ENCODE measurements at places on chromosomes 7 and 10.

- no peak for DNase-seq
Observed at GRCh38 chr7:143120691-143121405, 11.0 kb upstream of the PIP start.

- no peak for DNase-seq
Observed at GRCh38 chr10:132104062-132104461, 38.3 kb downstream of the JAKMIP3 start.

DNA sequence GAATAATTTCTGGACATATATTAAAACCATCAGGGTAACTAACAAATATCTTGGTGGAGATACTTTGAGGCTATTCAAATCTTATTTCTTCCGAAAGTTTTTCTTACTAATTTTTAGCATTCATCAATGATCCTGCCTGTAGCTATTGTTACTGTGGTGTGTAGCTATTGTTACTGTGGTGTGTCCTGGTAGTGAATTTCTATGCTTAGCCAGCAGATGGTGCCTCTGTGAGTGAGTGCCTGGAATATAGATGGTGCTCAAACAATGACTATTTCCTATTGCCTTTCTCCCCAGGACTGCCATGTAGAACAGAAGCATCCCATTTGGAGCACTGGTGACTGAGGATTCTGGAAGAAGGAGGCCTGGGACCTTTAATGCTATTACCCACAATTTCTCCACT lies 245.7 kb downstream of the CCSER2 start:
- peak; percentile 6 for DNase-seq

DNA sequence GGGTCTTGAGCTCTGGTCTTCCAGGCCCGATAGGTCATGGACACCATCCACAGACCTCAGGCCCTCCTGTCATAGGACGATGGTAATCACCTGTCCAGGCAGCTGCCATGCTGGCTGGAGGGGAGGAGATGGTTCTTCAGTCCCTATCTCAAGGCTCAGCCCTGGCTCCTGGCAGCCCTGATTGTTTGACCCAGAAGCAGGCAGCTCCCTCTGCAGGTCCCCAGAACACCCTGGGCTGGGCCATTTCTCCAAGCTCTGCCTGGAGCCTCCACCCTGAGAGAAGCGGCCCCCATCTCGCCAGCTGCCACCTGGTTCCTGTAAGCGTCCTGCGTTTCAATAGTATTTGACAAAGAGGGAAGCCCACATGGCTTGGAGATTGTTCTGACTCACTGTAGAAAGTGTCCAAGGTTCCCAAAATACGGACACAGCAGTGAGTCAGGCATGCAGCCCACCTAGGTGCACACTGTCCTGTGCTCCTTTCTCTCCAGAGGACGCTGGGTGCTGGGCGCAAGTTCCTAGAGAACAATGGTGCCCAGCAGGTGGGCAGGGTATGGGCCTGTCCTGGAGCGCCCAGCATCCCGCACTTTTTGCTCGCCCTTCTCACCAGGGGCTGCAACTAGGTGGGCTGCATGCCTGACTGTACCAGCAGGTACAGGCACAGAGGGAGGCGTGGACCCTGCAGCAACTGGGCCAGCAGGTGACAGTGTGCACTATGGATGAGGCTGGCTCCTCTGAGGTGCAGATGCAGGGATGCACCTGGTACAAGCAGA lies 72.4 kb upstream of the EBF3 start:
- DNase-seq = no peak

DNA sequence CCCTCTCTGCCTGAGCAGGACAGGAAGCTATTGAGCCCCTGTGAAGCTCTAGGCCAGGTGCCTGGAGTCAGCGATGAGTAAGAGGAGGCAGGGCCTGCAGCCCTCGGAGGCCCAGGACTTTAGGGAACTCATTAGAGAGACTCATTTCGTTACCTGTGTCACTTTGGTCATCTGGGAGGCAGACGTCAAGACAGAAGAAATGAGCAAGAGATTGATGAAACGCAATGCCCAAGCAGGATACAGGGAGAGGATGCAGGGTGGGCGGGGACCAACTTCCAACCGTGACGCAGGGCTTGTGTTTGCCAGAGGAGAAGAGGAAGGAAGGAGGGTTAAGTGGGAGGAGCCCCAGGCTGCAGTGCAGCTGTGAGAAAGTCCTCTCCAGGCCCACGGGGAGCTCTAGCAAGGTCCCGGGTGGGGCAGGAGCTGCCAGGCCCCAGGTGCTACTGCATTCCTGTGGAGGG lies 26.4 kb upstream of the GNA12 start:
- DNase-seq = peak; percentile 69

GRCh38 chr7:79789584-79790345 lies 336.3 kb upstream of the MAGI2 start:
- no peak for DNase-seq

DNA sequence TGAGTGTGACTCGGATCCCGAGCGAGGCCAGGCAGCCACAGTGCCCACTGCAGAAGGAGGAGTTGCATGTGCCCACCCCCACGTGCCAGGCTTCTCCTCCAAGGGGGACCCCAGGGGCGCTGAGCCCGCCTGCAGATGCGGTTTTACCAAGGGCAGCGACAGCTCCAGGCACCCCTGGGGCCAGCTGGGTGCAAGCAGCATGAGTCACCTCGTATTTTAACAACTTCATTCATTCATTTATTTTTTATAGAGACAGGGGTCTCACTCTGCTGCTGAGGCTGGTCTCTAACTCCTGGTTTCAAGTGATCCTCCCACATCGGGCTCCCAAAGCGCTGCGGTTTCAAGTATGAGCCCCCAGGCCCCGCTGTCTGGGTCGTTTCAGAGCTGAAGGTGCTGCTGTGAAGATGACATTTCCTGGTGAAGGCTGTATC lies 1.3 kb upstream of the FOXL3 start:
- DNase-seq = no peak

GRCh38 chr7:105971845-105972244 lies 8.8 kb downstream of the CDHR3 start:
- no peak for DNase-seq

DNA sequence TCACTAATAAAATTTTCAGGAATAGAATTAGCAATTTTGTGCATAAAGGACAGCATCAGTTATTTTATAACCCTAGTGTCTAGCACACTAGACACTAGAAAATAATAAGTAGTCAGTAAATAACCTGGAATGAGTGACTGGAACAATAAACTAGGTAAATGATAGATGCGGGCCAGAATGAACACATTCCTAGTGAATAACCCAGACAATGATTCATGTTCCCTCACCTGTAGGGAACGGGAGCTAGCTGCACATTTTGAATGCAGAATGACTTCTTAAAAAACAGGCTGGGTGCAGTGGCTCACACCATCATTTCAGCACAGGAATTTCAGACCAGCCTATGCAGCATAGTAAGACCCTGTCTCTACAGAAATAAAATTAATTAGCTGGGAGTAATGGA lies 3.2 kb upstream of the ATOH7 start:
- no peak for DNase-seq

- DNase-seq = no peak
Observed at GRCh38 chr7:159148430-159149395, 4.0 kb upstream of the VIPR2 start.

- no peak for DNase-seq
Observed at GRCh38 chr10:99927721-99928280, 81.9 kb downstream of the DNMBP start.

DNA sequence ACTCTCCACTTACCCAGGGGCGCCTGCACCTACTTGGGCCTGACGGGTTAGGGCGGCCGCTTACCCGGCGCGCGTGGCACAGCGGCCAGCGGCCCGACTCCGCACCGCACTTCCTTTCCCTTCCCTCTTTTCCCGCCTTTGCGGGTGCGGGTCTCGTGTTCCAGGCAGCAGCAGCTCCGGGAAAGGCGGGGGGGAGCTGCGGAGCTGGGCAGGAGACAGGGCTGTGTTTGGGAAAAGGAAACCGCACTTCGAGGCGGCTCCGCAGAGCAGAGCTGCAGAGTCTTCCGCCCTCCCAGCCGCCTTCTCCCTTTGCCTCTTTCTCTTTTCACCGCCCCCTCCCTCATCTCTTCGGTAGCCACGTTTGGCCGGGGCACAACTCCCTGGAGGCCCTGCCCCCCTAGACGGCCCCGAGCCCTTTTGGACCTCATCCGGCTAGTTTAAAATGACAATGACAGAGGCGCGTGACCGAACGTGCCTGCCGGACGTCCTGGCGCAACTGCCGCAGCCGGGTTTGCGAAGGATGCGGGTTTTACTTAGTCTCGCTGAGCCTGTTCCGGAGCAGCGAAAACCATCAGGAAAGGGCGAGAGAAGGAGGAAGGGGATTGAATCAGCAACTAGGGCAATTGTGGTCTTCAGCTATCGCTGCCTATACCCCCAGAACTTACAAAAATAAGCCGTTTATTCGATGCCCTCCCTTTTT lies 7.9 kb upstream of the PAX2 start:
- DNase-seq = no peak

DNA sequence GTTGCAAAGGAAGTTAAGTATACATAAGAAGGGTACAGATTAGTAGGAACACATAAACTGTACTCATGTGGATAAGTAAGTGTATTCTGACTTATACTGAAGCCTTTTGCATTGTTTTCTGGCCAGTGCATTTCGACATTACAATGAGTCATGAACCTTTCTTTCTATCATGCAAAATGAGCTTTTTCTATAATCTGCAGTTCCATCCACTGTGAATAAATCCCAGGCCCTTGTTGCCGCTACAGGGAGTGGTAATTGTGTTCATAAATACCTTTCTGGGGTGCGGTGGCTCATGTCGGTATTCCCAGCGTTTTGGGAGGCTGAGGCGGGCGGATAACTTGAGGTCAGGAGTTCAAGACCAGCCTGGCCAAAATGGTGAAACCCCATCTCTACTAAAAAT lies 858.3 kb downstream of the GRM8 start:
- peak; percentile 22 for DNase-seq

DNA sequence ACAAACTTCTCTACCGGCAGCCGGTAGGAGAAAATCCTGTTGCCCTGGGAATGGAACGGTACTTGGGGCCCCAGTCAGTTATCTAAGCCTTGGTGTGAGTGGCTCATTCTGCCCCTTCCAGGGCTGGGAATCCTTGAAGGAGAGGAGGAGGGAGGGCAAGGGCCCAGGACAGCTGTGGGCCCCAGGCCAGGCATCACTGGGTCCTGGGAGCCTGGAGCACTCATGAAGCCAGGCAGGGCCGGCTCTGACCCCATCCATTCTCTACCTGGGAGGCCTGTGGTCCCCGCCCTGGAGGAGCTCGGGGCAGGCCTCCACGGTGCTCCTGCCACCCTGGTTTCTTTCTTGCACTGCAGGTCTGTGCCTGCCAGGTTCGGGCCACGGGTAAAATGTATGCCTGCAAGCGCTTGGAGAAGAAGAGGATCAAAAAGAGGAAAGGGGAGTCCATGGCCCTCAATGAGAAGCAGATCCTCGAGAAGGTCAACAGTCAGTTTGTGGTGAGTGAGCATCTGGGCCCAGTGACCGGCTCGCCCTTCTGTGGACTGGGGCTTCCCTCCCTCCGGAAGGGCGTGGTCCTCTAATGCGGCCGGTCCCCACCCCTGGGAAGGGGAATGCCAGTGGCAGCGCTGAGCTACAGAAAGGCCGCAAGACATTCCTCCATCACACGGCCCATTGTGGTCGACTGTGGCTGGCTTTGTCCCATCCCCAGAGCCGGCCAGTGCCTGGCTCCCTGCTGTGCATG lies 111.3 kb downstream of the RGS10 start:
- DNase-seq = no peak

- DNase-seq = no peak
Observed at GRCh38 chr10:118953598-118954393, 75.7 kb upstream of the NANOS1 start.

GRCh38 chr7:67429735-67430134 lies 433.1 kb downstream of the TYW1 start:
- no peak for DNase-seq

DNA sequence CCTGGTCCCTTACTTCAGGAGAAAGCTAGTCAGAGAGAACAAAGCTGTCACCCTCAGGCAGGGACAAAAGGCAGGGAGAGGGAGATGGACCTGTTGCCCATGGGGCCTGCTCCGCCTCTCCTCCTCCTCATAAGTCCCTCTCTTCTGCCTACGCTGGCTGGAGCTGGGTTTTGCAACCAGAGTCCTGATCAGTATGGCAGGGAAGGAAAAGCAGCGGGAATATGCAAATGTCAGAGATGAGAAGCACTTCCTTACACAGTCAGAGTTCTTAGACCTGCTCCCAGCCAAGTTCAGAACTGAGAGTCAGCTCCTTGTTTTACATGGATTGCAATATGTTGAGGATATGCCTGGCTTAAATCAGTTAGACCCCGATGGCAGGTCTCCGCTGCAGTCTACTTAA lies 231.1 kb downstream of the ADAM12 start:
- DNase-seq = no peak

DNA sequence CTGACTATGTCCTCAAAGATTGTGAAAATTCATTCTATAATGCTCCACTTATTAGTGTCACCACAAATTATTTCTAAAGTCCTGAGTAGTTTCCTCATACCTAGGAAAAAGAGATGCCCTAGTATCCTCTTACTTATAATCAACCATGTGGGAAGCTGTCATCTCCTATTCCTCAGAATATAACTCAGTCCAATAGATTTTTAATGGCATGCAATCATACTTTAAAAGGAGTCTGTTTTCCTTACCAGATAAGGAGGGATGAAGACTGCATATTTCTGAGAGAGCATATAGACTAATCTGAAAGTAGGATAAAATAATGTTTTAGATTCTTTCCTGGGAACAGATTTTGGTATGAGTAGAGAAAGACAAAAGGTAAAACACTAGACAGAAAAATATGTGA lies 727.7 kb upstream of the GRM3 start:
- no peak for DNase-seq

- DNase-seq = no peak
Observed at GRCh38 chr7:157654350-157654749, 317.5 kb downstream of the DNAJB6 start.

DNA sequence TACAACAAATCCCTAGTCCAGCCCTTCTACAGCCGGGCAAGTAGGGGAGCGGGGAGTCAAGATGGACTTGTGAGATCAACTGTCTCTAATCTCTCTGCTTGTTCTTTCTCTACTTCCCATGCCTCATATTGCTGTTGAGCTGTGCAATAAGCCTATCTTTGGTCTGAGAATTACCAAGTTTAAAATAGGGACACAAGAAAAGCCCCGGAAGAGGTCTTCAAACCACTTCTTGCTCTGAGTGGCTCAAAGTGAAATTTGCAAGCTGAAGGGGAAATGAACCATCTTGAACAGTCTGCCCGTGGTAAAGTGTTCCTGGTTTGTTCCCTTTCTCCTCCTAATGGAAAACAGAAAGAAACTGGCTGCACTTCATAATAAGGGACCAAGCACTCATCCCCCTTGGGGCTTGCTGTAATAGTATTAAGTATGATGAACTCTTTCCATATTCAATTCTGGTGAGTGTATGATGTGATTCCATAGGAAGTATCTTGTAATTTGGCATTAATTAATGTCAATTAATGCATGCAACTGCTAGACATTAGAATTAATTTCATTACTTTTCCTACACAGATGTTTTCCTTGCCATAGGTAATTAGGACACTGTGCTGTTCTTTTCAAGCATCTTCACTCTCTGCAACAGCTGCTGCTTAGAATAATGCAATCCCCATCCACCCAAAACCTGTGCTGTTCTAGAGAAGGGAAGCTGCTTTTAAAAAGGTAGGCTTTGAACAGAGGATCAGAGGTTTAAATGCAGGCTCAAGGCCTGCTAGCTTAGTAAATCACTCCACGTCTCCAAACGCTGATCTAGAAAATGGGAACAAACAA lies 449.6 kb downstream of the SORCS1 start:
- no peak for DNase-seq

GRCh38 chr7:69942573-69942972 lies 344.3 kb downstream of the AUTS2 start:
- DNase-seq = no peak
